NCI-H1417 treated with DMSO at 0.1 percent for 48 hours (cell line): ENCODE measurements at places on chromosomes 11 and 22.
A peak's percentile ranks its signal among the peaks of the same experiment; 100 is the strongest.

- DNase-seq = no peak
These were observed 25.4 kb downstream of the ATG13 start for GRCh38 chr11:46642627-46643335.

DNA sequence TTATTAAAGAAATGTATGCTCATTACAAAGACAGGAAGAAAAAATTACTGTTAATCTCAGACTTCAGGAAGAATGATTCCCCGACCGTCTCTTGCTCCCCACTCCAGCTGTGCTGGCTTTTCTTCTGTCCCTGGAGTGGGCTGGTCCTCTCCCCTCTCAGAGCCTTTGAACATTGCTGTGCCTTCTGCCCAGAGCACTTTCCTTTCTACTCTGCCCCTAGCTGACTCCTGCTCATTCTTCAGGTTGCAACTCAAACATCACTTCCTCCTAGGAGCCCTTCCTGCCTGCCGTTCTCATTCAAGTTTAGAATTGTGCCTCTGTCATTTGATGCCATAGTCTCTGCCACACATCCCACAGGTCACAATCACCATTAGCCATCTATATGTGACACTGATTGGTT lies 329.5 kb downstream of the MIAT start:
- DNase-seq = no peak

DNA sequence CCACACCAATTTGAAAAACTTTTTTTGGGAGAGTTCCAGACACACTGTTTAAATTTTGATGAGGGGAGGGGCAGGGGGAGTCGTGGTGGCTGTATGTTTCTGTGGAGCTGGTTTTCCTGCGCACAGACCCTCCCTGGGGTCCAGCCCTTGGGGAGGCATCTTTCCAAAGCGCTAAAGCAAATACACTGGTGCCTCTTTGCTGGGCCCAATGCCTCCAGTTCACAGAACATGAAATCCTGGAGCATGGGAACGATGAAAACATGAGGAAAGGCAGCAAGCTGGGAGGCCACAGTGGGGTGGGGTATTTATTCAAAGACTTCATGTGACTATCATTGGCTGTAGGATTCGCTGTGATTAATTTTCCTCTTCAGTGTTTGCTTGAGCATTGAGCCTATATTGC lies 135.3 kb downstream of the CCDC34 start:
- DNase-seq = no peak

DNA sequence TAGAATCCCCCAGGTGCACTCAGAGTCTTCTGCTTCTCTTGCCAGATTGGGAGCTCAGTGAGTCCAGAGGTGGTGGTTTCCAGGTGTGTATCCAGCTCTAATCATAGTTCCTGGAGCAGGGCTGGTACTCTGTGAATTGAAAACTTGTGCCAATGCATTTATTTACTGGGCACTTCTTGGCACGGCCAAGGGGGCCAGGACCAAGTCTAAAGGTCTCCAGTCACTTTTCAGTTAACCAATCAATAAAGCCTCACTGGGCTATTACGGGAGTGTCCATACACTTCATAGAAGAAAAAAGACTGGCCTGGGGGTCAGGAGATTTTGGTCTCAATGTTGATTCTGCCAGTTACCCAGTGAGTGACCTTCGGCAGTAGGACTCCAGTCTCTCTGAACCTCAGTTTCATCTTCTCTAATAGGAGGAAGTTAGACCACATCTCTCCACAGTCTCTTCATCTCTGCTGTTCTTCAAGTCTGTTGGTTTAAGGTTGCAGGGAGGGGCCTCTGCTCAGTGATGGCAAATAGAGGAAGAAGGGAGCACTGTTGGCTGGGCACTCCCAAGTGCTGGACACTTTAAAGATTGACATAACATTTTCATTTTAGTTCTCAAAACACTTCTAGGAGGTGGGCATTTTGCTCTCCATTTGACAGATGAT lies 188.5 kb upstream of the E2F8 start:
- DNase-seq = no peak

DNA sequence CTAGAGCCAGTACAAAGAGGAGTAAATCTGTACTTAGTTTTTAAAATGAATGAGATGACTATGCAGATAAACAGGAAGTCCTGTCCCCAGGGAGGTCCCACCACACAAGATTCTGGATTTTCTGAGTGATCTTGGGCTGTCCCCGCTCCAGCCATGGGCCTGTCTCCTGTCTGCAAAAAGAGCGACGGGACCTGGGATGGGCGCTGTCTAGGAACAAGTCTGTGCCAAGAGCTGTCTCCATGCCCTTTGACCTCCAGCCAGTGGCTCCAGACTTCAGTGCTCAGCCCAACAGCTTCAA lies 6.0 kb downstream of the CSNK1E start:
- DNase-seq = no peak

DNA sequence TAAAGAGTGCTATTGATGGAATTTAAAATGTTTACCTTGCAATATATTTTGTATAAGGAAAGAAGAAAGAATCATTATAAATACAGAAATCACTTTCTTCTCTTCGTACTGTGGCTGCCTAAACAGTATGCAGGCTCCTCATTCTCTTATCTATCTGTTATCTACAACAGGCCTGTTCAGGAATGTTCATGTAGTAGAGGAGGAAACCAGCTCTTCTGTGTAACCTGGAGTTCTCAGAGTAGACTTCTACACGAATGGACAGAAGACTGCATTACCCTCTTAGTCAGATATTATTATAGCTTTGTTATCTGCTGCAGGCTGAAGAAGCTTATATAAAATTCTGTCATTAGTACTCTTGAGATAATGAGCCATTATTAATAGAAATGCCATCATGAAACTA lies 1225.9 kb upstream of the CNTN5 start:
- no peak for DNase-seq

DNA sequence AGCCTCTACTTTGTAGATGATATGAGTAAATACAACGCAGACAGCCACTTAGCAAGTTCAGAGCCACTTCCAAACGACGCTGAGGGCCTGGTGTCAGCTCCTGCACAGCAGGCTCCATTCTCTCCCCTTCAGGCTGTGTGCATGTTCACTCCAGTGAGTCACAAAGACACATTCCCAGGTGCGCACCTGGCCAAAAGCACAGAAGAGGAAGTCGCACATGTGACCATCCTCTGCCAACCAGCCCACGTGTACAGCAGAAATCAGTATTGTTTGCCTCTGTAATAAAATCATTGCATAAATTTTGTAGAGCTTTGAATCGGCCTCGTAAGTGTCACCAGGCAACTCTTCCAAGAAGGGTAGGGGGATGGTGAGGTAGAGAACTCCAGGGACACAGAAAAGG lies 19.5 kb upstream of the TPH1 start:
- DNase-seq = peak; percentile 36

DNA sequence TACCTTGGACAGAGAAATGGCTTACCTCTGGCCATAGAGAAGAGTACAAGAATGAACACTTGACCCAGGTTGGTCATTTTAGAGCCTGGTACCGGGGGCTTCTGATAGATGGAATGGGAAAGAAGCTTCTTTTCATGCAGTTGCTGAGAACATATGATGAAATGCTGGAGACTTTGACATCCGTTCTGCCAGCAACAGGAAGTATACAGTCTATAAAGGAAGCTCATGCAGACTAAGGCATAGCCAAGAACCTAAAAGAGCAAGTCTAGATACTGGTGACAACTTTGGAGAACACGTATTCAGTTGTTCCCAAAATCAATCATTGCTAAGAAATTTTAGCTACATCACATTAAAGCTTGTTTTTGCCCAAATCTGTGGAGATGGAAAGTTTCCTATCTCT lies 894.6 kb downstream of the METTL15 start:
- no peak for DNase-seq

DNA sequence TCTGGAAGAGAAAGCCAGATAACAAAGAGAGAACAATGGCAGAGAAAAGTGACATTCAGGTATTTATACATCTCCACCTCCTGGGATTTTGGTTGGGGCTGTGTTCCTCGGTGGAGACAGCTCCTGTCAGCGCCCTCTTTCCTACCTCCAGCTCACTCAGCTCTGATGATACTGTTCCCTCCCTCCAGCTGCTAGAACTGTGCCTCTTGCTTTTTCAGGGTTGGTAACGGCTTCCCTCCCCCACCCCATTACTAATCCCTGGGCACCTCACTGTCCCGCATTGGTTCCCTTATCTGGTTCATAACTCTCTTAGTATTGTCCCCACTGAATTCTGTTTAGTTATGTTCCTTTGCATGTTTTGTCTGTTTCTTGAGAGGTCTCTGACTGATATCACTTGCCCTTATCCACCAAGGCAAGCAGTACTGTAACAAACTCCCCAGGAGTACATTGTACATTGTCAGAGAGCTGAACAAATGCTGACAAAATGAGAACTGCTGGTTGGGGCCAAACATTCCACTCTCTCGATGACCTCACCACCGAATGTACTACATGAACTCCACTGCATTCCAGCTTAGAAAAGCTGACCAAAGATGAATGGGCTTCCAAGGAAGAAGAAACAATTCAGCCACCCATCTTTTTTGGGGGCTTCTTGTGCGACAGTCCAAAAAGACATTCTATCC lies 5.7 kb upstream of the FBXO3 start:
- no peak for DNase-seq

DNA sequence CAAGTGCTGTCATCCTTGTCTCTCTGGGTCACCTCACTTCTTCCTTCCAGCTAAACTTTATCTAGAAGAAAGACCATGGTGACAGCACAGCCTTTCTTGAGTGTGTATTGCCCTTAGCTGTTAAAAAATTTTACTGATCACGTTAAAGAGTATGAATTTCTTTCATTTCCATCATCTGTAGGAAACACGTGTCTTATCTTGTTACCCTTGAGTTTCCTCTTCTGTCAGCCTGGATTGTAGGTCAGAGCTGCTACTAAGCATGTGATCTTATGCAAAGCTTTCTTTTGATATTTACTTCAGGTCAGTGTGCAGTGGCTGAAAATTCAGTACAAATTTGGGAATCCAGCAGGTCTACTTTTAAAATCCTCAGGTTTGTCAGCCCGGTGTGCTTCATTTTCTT lies 512.2 kb upstream of the ARHGAP42 start:
- no peak for DNase-seq

DNA sequence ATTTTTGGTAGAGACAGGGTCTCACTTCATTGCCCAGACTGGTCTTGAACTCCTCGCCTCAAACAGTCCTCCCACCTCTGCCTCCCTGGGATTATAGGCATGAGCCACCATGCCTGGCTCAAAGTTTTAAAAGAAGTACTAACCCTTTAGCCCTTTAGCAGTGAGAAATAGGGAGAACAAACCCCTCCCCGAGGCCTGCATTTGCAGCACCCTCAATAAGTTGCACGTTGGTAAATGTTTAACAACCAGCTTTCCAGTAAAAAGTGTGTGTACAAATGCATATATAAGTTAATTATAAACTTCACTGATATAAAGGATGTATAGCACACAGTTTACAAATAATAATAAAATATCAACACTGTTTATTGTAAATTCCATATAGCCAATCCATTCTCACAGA lies 51.8 kb downstream of the PARVA start:
- no peak for DNase-seq

GRCh38 chr11:89604281-89604680 lies 105.8 kb upstream of the TRIM77 start:
- no peak for DNase-seq

DNA sequence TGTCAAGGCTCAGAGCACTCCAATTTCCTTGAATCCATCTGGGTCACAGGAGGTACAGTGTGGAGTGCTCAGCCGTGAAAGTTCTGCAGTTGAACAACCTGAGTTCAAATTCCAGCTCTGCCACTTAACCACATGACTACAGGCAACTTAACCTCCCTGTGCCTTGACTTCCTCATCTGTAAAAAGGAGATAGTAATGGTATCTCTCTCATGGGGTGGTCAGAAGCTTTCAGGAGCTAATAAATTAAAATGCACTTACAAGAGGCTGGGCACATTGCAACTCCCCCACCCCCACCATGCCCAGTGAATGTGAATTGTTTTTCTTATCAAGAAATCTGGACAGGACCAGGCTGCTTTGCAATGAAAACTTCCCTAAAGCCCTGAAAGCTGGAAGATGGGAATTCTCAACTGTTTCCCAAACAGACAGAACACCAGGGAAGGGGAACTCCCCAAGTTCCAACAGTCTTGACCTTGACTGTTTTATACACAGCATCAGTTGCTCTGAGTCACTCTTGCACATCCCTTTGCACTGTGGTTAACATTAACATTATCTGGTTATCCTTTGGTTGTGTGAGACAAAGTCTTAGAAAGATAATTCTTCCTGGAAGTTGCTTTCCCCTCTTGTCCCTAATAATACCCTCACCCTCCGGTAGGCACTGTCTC lies 137.0 kb downstream of the SLC1A2 start:
- DNase-seq = no peak

DNA sequence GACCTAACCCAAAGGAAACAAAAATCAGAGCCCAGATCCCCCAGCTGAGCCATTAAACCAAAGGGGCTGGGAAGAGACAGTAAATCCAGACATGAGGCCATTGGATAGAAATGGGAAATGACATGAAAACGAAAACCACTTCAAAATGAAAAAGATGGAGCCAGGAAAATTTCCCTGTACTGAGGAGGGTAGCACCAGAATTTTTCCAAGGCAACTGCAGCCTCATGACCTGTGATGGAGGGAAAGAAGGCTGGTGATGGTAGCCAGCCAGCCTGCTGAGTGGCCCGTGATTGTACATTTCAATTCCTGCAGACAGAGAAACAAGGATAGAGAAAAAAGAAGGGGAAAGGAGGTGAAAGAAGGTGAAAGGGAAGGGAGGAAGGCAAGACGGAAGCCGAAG lies 268.4 kb upstream of the PLET1 start:
- no peak for DNase-seq

DNA sequence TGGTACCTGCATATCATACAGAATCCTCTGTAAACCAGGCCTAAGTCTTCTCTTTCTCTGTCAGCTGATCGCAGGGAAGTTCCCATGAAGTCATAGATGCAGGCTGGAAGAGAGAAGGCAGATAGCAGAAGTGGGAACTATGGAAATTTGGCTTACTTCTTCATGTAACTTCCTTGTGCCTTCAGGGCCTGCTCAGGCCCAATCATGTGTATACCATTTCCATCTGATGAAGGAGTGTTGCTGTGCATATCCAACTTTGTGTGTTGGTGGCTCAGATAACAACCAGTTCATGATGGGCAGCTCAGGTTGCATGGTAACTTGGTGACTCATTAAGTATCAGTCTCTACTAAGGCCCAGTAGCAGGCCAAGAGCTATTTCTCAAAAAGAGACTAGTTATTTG lies 53.1 kb upstream of the CEP295 start:
- no peak for DNase-seq

DNA sequence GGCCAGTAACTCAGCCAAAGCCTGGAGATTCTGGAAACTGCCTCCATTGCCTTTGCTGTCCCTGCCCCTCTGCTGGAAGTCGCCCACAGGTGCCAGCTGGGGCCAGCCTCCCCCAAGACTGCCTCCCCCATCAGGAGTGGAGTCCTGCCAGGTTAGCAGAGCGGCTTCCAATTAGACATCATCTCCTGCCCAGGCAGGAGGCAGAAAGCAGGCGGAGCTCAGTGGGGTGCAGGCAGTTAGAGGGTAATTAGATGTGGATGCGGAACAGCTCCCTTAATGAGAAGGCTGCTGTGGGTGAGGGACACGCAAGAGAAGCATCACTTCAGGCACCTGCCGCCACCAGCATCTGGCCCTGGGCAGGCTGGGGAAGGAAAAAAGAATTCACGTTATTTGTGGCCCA lies 90.9 kb upstream of the TP53I11 start:
- peak; percentile 91 for DNase-seq

- no peak for DNase-seq
These were observed 23.0 kb upstream of the MAML2 start for GRCh38 chr11:96366024-96366423.
